ENCODE measurements at places on chromosomes 5 and 9.

DNA sequence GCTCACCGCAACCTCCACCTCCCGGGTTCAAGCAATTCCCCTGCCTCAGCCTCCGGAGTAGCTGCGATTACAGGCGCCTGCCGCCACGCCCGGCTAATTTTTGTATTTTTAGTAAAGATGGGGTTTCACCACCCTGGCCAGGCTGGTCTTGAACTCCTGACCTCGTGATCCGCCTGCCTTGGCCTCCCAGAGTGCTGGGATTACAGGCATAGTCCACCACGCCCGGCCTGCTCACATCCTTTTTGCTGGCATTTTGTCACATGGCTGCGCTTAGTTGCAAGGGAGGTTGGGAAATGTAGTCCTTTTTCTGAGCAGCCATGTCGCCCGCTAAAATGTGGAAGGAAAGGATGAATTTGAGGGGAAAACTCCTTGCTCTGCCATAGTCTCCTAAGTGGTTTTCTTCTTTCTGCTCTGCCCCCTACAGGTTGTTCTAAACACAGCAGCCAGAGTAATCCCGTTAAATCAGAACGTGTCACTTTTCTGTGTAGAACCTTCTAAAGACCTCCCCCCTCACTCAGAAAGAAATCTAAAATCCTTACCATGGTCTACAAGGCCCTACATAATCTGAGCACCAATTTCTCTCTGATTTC lies 57.8 kb upstream of the HSPA9 start:
- DNase-seq: peak; percentile 64

GRCh38 chr9:85115473-85115872 lies 445.9 kb downstream of the NTRK2 start:
- no peak for DNase-seq

DNA sequence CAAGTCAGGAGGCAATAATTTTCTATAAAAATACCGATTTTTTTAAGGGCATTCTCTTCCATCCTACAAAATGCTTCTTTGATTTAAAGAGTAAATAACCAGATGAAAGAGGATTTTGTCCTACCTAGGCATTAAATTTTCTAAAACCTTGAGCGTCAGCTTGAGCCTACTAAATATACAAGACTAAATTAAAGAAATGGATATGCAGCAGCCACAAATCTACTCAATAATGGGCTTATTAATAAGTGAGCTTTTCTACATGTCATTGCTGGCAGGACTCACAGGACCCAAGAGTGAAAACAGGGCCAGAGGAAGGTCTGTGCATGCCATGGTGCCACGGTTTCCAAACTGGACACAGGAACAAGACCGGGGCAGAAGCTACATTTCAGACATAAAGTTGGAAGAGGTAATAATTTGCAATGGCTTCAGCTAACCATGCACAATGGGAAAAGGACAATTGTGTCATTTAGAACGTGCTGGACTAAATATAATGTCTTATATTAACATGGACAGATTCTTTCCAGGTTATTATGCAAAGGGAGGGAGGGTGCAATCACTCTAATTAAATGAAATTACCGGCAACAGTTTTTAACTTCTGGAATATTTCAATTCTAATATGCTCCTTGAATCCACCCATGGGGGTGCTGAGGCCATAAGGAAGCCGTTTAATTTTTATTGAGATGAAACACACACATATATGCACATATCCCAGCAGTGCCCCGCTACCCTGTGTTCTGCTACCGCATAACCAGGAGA lies 5.2 kb downstream of the WHRN start:
- DNase-seq: no peak

DNA sequence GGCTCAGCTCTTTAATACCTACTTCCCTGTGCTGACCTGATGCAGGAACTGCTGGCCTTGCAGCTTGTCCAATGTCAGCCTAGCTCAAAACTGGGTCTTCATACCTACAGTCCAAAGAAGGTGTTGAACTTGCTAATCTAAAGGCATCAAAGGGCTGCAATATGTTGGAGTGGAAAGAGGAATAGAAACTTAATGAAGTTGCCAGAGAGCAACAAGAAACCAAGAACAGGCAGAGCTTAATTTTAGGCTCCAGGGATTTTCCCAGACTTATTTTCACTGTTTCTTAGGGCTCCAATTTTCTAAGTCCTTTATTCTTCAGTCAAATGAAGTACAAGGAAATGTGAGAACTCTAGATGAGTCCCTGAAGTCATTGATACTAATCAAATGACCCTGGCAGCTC lies 17.6 kb upstream of the ERCC6L2 start:
- DNase-seq: no peak

GRCh38 chr5:97167435-97167834 lies 15.6 kb downstream of the RIOK2 start:
- no peak for DNase-seq

GRCh38 chr5:171493646-171494393 lies 74.4 kb downstream of the FGF18 start:
- DNase-seq: no peak

GRCh38 chr5:53481887-53482716 lies 1.7 kb downstream of the FST start:
- peak; percentile 16 for DNase-seq

All from GDM1 (cell line).